ENCODE measurements at places on chromosomes 6 and 20. TPM values are rescaled to one million over a fixed set of nuclear protein-coding genes. Genes with fewer than 3 reads are reported as not detected.

Gene MICA
- total RNA-seq: 6.8 TPM

Gene HLA-DOA
- not detected for total RNA-seq

Gene HLA-DPB1
- not detected for total RNA-seq

DNA sequence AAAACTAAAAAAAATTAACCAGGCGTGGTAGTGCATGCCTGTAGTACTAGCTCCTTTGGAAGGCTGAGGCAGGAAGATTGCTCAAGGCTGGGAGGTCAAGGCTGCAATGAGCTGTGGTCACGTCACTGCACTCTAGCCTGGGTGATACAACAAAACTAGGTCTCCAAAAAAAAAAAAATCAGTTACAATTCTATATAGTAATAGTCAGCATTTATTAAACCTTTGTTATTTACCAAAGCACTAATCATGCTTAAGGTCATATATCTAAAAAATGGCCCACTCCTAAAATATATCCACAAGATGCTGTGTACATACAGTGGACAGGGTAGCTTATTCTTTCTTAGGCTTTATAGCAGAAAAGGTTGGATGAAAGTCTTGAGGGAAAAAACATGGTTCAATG is 152.4 kb downstream of the TFAP2A start:
- DNase-seq: no peak

DNA sequence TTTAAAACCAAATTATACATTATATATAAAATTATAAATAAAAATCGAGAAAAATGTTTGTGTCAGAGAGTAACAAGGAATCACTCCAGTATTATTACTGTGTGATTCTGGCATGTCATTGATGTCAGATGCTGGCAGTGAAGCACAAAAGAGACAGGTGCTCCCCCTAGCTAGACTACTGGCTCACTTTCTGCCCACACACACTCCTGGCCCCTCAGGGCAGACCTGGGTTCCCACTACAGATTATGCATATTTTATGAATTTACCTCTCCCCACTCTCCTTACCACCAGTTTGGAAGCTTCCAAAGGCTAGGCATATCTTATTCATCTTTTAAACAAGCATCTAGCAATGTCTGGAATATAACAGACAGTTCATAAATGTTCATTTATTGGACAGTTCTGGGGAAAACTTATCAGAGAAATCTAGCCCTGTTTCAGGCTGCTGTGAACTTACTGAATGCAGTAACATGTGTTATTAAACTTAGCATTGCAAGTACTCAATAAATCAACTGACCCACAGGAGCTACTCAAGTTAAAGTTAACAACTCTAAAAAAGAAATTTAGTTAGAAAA is 12.8 kb downstream of the SNX3 start:
- peak; percentile 15 for DNase-seq

DNA sequence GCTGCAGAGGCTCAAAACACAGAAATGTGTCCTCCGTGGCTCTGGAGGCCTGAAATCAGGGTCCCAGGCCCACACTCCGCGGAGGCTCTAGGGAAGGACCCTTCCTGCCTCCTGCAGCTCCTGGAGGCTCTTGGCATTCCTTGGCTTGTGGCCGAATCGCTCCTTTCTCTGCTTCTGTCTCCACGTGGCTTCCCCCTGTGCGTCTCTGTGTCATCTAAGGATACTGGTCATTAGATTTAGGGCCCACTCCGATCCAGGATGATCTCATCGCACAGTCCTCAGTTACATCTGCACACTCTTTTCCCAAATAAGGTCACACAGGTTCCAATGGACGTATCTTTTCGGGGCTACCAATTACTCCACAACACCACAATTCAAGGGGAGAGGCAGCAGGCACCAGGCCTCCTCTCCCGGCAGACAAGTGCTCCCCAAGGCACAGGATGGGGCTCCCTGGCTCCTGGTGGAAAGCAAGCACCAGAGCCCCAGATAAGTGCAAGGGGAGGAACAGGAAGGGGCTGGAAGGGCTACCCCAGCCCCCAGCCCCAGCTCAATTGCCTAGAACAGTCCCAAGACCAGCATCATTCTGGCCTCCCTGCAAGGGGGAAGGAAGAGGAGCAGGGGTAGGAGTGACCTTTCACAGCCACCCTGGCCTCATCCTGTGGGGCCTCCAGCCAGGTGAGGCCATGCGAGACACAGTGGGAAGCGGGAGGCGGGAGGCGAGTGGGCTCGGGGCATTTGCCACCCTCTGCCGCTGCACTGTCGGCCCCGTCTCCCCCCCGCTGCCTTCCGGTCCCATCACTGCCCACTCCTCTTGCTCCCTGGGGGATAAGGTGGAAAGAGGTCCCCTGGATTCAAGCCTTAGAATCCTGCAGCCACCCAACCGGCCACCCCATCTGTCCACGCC is 16.3 kb downstream of the NTSR1 start:
- DNase-seq: no peak

DNA sequence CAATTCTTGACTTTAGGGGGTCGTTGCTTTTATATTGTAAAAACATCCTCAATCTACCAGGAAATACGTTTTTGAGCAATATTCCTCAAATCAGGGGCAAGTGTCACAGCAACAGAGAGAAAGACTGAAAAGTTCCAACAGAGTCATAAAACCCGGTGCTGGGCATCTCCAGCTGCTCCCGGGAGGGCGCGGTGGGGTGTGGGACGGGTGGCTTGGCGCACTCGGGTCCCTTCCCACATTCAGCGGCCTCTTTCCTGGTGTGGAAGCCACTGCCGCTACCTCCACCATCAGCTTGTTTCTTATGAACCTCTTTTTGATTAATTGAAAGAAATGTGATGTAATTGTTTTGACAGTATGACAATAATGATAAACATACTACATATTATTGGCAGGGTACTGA is 98.2 kb downstream of the IRF4 start:
- no peak for DNase-seq

Gene APOM
- total RNA-seq: 1.8 TPM

DNA sequence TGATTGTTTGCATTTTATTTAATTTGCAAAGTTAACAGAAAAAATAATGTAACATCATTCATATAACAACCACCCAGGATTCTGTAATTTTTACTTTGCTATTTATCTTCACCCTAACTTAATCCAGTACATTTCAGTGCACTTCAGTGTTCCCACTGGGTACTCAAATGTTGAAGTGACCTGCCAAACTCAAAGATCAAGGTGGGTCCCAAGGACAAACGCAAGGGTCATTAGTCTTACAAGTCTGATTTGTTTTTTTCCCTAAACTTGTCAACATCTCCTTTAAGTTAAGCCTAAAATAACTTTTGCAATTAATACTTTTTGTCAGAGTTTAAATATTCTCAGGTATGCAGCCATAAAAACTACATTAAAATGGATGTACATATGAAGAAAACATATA is 53.0 kb downstream of the MOXD1 start:
- no peak for DNase-seq

- DNase-seq: no peak
These were observed 14.0 kb downstream of the PPARD start for GRCh38 chr6:35356391-35356790.

DNA sequence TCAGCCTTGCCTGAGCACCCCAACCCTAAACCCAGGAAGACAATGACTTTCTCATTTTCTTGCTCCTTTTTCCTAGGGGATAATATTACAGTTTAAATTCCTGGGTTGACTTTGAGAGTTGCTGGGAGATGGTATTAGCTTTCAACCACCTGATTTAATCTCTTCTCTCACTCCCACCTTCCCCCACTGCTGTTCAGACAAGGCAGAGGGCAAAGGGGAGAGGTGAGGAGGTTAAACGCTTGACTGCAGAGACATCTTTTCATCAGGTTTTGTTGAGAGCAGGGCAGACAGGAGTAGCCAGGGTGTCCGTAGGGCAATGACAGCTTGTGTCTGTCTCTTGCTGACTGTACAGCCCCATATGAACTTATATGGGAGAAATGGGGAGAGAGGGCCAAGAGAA is 811.2 kb downstream of the MAFB start:
- DNase-seq: no peak

DNA sequence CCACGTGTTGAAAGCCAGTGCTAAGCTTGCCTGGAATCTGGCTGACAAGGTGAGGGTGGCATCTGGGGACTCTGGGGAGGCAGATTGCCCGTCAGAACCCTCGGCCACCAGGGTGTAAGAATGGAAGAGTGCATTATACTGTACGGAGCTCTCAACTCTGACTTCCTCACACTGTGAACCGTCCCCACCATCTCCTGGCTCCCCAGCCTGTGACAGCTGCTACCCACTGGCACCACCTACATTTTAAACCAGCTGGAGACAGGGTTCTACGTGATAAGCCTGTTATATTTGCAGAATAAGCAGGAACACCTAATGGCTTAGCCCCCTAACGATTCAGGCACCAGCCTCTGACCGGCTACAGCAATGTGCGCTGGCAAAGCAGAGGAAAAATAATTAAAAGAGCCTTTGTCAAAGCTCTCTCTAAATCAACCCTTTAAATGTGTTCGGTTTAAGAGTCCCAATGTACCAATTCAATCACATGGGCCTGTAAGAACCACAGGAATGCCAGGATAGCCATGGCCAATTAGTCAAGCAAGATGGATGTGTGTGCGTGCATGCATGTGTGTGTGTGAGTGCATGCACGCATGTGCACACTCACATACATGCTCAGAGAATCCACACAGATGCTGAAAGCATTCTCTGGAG is 89.1 kb upstream of the TAB2 start:
- peak; percentile 82 for DNase-seq

DNA sequence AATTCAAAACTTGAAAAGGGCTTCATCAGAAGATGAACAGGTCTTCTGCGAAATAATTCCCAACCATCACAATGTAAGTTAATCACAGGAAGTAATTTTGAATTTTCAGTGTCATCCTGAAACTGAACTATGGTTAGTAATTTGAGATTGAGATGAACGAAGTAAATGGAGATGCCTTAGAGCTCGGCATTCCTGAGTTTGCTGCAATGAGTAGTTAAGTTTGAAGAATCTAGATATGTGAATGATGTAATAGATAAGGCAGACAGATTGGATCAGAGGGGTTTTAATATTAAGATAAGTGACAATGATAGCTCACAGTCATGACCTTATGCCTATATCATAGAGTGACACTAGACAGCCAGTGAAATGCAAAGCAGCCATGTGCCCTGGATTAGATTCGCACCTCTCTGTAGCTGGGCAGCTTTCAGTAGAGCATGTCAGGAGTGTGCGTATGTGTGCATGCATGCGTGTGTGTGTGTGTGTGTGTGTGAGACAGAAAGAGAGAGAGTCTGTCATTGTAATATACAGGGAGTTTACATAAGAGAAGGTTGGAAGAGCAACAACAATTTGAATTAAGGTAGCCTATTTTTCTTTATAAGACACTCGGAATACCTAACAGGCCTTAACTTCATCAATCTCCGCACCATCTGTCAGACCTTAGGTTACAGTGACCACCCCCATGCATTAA is 233.0 kb downstream of the GMPR start:
- DNase-seq: no peak

GRCh38 chr20:23691675-23692074 is 2.8 kb upstream of the CST4 start:
- DNase-seq: no peak

GRCh38 chr6:101747160-101747559 is 353.7 kb downstream of the GRIK2 start:
- no peak for DNase-seq

DNA sequence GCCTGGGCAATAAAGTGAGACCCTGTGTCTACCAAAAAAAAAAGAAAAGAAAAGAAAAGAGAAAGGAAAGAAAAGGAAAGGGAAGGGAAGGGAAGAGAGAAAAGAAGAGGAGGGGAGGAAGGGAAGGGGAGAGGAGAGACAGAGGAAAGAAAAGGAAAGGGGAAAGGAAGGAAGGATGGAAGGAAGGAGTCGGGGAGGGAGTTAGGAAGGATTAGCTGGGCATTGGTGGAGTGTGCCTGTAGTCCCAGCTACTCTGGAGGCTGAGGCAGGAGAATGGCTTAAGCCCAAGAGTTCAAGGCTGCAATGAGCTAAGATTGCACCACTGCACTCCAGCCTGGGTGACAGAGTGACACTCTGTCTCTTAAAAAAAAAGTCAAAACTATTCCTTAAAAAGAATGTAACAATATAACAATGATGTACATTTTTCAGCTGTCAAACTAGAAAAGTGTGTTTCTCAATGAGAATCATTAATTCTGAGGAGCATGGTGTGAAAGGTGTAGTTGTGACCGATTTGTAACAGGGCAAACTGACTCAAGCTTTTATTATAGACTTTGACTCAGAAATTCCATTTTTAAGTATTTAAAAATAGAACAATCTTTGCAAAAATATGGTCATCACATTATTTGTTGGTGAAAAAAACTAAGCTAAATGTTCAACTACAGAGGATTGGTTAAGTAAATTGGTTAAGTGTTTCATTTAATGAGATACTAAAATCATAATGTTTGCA is 14.7 kb downstream of the SNRPB start:
- no peak for DNase-seq

- no peak for DNase-seq
These were observed 265.0 kb upstream of the TAB2 start for GRCh38 chr6:149052350-149053106.

Gene ADGRF5
- 0.30 TPM for total RNA-seq

Gene BPI
- 0.06 TPM for total RNA-seq

Gene GSTA3
- total RNA-seq: not detected

DNA sequence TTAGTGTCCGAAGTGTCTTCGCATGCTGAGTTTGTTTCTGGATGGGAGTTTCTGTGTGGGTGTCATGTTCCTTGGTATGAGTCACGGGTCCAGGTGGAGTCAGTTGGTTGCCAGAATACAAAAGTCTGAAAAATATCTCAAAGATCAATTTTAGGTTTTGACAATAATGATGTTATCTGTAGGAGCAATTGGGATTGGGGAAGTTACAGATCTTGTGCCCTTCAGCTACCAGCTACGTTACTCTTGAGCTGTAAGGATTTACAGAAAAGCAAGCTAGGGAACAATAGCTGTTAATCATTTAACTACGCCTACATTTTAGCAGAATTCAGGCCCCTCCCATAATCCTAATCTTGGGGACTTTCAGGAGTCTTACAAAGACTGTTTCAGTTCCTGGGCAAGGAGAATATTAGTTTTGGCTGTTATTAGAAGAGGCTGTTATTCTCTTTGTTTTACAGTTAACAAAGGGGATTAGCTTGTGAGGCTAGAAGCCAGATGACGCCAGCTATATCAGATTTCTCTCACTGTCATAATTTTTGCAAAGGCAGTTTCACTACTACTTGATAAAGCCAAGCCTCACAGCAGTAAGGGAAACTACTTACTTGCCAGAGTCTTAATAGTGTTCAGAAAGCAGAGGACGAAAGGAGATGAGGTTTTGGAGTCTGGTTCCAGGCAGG is 15.4 kb upstream of the SLC22A16 start:
- peak; percentile 55 for DNase-seq

GRCh38 chr20:41405436-41405835 is 38.8 kb upstream of the EMILIN3 start:
- no peak for DNase-seq

GRCh38 chr6:16473184-16473907 is 235.0 kb downstream of the GMPR start:
- DNase-seq: no peak

GRCh38 chr20:19648024-19648423 is 110.0 kb upstream of the RIN2 start:
- DNase-seq: no peak

All from SJCRH30 (cell line).